AG04449 (cell line): ENCODE measurements at places on chromosomes 3 and 15.

DNA sequence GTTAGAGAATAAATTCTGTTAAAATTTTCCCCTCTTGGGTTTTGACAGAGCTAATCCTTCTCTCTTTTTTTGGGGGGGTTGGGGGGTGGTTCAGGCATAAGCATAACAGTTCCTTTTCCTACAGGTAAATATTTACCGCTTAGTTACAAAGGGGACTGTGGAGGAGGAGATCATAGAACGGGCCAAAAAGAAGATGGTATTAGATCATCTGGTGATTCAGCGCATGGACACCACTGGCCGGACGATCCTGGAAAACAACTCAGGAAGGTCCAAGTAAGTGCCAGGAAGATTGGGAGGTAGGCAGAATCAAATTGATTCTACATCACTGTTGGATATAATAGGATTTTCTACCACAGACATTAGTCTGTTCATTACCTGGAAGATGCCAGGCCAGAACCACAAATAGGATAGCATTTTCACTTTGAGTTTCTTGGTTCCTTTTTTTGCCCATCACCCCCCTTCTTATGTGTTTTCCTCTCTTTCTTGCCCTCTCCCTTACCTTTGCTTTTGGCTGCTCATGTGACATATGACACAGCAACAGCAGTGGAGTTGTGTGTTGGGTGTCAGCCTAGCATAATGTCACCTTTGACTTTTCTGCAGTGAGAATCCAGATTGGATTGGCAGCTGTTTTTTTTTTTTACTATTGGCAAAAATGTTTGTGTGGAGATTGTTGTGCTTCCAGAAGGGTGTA, 79.0 kb downstream of the CHD2 start:
- DNase-seq = no peak

DNA sequence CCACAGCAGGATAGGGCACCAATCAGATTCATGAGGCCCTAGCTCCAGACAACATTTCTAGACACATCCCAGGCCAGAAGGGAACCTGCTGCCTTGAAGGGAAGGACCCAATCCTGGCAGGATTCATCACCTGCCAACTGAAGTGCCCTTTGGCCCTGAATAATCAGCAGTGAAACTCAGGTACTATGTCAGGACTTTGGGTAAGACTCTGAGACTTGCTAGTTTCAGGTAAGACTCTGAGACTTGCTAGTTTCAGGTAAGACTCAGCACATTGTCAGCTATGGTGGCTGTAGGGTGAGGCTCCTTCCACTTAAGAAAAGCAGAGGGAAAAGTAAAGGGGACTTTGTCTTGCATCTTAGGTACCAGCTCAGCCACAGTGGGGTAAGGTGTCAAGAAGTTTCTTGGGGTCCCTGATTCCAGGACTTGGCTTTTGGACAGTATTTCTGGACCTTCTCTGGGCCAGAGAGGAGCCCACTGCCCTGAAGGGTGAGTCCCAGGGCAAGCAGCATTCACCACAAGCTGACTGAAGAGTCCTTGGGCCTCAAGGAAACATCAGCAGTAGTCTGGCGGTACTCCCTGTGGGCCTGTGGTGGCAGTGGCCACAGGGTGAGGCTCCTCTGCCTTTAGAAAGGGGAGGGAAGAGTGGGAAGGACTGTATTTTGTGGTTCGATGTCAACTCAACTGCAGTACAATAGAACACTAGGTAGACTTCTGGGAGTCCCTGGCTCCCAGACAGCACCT, 13.7 kb upstream of the COL8A1 start:
- no peak for DNase-seq

DNA sequence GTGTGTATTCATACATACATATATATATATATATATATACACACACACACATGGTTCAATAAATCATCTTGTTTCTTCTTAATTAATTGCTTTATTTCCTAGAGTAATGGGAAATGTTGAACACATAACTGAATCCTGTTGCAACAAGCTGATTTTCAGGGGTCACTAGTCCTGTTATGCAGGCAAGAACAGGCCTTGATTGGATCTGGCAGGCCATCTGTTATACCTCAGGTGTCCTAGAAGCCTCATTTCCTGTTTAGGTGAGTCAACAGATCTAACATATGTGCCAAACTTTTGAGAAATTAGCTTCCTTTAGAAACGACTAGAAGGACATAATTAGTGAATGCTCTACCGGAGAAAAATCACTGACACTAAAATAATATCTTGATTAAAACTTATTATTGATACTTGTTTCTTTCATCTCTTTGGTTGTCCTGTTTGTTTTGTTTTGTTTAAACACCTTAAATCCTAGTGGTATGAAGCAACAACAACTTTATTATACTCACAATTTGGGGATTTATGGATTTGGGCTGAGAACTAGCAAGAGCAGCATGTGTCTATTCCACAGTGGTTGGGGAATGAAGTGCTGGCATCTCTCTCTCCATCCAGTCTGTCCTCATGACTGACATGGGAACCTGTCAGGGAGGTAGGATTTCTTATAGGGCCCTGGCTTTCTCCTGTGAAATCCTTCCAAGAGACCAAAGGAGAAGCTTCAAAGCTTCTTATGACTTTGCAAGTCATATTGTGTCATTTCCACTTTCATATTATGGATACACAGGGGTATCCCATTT, 552.6 kb downstream of the NSUN3 start:
- no peak for DNase-seq

- DNase-seq = no peak
These were observed 2.9 kb downstream of the PHC3 start for GRCh38 chr3:170178651-170179050.

GRCh38 chr3:186283096-186283495, 78.9 kb downstream of the DGKG start:
- no peak for DNase-seq

GRCh38 chr3:147431751-147432150, 22.6 kb downstream of the ZIC1 start:
- no peak for DNase-seq

- no peak for DNase-seq
These were observed 90.6 kb upstream of the AKAP13 start for GRCh38 chr15:85289677-85290365.

- DNase-seq = no peak
These were observed 46.5 kb downstream of the ULK4 start for GRCh38 chr3:41915353-41915752.

DNA sequence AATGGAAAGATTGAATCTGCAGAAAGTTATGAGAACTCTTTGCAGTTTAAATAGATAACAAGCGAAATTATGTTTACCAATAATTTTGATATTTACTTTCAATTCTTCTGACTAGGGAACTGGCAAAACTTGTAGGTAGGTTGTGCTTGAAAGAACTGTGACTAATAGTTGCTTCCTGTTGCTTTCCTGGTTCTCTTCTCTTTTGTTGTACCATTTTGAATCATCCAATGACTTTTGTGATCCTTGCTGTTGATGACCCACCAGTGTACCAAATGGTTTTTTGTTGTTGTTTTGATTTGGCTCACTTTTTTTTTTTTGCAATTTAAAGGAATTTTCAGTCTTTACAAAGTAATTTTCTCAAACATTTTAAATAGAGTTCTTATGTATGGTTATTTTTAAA, 64.9 kb upstream of the DCBLD2 start:
- no peak for DNase-seq

DNA sequence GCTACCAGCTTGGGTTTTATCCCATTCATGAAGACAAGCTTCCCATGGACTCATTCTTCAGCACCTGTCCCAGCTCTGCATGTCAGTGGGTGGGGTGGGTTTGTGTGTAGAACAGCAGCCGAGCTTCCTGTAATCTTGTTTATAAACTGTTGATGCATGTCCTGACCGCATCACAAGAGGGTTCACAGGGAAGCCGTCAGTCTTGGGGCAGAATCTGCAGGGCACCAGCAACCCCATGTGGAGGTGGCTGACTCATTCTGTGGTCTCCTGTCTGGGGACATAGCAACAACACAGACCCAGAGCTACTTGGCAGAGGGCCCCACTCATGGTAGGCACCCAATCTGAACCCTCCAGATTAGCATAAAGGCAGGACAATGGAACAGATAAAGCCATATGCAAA, 35.6 kb downstream of the DAPK2 start:
- DNase-seq = no peak

- no peak for DNase-seq
These were observed 32.5 kb upstream of the TBC1D23 start for GRCh38 chr3:100228247-100228646.

GRCh38 chr3:162142511-162142910, 645.9 kb downstream of the OTOL1 start:
- DNase-seq = peak; percentile 24

DNA sequence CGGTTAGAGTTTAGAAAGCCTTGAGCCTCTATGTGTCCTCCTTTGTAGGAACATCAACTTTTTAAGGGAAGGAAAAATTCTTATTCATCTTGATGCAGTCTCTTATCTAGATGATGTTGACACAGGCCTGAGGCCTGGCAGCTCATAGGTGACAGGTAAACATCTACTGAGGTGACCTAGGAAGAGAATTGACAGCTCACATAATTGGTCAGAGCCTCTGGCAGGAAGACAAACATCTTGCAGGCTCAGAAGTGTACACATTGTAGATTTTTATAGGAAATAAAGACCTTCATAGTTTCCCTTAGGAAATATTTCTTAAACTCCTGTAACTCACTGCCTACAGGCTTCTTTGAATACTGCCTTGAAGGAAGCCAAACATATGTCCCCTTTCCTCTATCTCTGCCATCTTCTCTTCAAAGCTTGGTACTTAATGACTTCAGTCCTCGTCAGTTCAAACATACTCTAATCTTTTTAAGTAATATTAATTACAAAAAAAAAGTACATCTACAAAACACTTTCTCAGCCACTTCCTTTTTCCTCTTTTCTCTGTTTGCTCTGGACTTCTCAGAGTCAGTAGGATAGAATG, 341.3 kb downstream of the TBL1XR1 start:
- no peak for DNase-seq

DNA sequence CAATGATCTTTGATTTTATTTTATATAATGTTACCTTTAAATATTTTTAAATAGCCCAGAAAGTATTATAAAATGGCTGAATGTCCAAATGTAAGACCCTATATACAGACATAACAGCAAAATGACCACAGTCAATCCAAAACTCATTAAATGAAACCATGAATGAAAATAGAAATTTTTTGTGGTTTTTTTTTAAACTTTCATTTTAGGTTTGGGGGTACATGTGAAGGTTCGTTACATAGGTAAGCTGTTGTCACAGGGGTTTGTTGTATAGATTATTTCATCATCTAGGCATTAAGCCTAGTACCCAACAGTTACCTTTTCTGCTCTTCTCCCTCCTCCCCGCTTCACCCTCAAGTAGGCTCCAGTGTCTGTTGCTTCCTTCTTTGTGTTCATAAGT, 108.8 kb downstream of the FAIM start:
- DNase-seq = no peak

- no peak for DNase-seq
These were observed 159.5 kb upstream of the TBC1D5 start for GRCh38 chr3:17901893-17902292.

GRCh38 chr3:142027735-142028134, 121.6 kb downstream of the TFDP2 start:
- no peak for DNase-seq

GRCh38 chr15:25245801-25246622, 192.8 kb downstream of the UBE3A start:
- no peak for DNase-seq

- peak; percentile 47 for DNase-seq
These were observed 20.5 kb downstream of the BOC start for GRCh38 chr3:113231827-113232253.

DNA sequence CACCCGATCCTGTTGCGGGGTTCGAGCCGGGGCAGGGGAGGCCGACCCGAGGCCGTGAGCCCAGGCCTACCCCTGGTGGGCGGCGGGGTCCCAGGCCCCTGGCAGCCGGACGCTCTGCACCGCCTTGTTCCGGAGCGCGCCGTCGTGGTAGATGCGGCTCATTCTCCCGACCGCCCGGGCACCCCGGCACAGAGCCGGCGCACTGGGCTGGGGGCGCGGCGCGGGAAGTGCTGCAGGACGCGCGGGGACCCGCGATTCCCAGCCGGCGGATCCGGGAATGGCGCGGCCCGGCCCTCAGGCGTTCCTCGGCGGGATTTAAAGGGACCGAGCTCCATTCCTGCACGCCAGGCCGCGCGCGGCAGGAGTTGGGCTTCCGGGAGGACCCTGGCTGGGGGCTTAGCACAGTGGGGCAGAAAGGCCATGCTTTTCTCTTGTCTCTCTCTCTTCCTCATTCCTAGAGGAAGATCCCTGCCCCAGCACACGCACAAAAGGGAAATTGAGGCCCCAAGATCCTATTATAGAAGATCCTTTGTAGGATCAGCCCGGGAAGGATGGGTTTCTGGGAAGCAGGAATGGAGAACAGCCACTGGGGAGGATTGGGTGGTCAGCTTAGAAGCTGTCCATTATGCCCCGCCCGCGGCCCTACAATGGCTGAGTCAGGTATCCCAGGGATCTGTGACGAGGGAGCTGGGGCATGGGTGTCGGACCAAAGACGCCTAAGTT, at the start of gene ARPIN:
Gene ARPIN, minus strand, starts transcription at position 279 of the 723 bp plus-strand sequence. Its CDS starts 117 bp downstream, at position 162.
- no peak for DNase-seq

GRCh38 chr15:96252148-96252547, 78.4 kb upstream of the NR2F2 start:
- no peak for DNase-seq

- DNase-seq = no peak
These were observed 58.1 kb upstream of the LCTL start for GRCh38 chr15:66623801-66624453.

- DNase-seq = no peak
These were observed 313.3 kb downstream of the SATB1 start for GRCh38 chr3:18111796-18112232.

GRCh38 chr3:164194842-164195241, 883.5 kb downstream of the SI start:
- no peak for DNase-seq
